ENCODE measurements at places on chromosomes 16 and 17.

DNA sequence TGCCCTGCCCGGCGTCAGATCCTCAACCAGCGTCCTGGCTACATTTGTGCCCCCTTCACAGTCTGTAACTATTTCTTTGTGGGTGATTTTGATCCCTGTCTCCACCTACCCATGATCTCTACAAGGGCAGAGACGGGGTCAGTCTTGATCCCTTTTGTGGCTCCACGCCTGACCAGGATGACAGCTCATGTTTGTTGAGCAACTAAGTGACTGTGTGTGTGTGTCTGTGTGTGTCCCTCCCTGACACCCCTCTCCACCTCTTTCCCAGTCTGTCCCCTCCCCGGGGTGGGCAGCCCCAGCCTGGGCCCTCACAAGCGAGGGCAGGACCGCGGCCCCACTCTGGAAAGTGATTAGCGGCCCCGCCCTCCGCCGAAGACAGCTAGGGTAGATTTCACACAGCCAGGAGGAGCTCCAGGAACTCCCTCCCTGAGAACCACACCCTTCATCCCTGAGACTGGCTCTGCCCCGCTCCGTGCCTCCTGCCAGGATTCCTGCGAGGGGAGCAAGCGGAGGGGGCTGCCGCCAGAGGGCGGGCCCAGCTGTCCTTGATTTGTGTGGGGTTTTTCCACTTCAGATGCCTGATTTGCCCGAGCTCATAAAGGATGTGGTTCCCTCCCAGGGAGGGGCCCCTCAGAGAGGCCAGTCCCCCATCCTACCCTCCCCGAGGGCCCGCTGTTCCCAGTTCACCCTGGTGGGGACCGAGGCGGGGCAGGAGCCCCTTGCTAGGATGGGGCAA lies 5.3 kb upstream of the HS3ST6 start:
- DNase-seq = no peak

DNA sequence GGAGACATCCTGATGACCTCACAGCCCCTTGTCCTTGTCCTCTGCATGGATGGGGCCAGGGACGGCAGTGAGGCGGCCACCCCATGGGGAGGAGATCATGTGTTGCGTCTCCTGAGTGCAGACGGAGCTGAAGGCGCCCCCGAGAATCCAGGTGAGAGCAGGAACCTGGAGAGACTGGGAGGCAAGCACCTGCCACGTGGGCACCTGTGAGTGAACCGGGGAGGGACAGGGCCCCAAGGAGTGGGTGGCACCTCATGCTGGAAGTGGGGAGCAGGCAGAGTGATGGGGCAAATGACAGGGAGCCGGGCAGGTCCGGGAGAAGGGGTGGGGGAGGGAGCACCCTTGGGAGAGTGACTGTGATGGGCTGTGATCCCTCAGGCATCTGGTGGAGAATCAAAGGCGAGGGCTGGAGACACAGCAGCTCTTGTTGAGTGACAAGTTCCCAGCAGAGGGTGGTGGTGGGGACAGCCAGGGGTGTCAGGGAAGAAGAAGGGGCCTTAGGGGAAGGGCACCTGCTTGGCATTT lies 174.3 kb upstream of the CHMP6 start:
- DNase-seq = no peak

DNA sequence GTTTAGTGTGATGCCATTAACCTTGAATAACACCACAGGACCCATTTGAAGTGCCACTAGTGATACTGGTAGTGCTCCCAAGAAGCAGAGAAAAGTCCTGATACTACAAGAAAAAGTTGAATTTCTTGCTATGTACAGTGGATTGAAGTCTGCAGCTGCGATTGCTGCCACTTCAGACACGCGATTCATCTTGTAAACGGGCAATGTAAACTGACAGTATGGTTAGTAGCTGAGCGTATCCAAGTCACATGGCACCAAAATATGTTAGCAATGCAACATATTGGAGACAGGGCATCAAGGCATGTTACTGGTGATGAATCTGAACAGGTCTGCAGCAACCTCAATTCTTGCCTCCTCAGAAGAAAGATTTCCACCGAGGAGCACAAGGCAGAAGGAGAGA lies 238.9 kb downstream of the HS3ST3B1 start:
- DNase-seq = no peak

DNA sequence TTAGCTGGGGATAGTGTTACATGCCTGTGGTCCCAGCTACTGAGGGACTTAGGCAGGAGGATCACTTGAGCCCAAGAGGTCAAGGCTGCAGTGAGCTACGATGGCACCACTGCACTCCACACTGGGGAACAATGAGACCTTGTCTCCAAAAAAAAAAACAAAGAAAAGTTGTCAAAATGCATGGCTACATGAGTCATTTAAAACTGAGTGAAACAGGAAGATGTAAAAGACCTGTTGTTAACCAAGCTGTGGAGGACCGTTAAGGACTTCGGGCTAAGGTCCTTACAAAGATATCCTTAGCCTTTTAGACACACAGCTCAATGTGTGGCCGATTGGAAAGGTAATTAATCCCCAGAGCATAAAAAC lies 25.1 kb downstream of the ZP2 start:
- DNase-seq = no peak

GRCh38 chr17:39380144-39380543 lies 21.3 kb downstream of the FBXL20 start:
- no peak for DNase-seq

- DNase-seq = no peak
These were observed 4.7 kb upstream of the CHD3 start for GRCh38 chr17:7883781-7884386.

DNA sequence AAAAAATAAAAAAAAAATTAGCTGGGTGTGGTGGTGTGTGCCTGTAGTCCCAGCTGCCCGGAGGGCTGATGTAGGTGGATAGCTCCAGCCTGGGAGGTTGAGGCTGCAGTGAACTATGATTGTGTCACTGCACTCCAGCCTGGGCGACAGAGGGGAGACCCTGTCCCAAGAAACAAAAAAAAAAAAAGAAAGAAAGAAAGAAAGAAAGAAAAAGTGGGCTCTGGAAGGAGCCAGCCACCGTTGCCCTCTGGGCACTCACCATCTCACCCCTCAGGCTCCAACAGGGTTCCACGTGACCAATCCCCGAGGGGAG lies 87.3 kb upstream of the TOB1 start:
- DNase-seq = no peak

GRCh38 chr17:50163843-50164696 lies 1.7 kb upstream of the SGCA start:
- DNase-seq = no peak

GRCh38 chr16:4053301-4053845 lies 62.9 kb downstream of the ADCY9 start:
- DNase-seq = no peak
